ENCODE measurements at places on chromosomes 13 and 19. TPM values are rescaled to one million over a fixed set of nuclear protein-coding genes. Genes with fewer than 3 reads are reported as not detected.

The PTPRH gene
- total RNA-seq: 14.8 TPM

DNA sequence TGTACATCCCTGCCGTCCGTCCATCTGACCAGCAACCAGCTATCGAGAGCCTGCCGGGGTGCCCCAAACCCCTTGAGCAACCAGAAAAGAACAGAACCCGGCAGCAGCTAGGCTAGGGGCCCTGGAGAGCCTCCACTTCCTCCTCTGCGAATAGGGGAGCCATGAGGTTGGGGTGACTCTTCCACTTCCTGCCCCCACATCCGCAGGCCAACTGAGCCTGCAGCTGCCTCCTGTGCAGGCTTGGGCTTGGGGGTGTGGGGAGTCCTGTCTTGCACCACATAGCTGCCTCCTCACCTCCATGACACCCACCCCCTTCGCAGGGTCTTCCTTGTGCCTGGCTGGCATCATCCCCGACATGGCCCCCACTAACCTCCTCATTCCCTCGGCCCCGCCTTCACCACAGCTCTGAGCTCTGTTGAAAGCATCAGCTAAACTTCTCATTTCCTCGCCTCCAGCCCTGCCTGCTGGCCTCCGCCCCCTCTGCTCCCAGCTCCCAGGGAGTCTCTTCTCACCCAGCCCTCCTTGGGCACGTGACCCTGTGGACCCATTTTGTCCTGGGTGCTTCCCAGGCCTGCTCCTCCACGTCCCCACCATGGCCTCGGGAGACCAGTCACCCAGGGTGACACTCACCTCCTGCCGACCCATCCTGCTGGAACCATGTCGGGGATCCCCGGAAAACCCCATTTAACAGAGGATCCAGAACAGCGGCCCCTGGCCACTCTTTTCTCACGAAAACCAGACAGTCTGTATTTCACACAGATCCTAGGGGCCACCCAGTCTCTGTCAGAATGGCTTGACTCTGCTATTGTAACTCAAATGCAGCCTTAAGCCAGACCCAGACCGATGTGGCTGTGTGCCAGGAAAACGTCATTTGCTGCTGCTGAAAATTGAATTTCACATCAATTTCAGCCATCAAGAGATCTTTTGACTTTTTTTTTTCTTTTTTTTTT is 50.4 kb downstream of the MYO9B start:
- DNase-seq: peak; percentile 36
- H3K27ac ChIP-seq: peak overlapping the region; percentile 68
- H3K4me3 ChIP-seq: no peak overlapping the region
- H3K36me3 ChIP-seq: no peaks in the 10 kb centered on the region
- peaks cover 2% of the 10 kb centered on the region for H3K4me1 ChIP-seq

DNA sequence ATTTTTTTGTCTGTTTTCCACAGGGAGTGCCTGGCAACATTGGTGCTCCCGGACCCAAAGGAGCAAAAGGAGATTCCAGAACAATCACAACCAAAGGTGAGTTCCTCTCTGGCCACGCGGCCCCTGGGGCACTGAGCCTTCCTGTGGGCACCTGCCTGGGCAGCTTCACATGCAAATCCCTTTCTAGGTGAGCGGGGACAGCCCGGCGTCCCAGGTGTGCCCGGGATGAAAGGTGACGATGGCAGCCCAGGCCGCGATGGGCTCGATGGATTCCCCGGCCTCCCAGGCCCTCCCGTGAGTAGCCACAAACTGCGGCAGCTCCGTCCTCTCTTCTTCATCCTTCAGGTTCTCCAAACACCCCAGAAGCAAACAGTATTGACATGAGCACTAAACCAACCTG is 99.4 kb downstream of the RAB20 start:
- DNase-seq: no peak
- H3K27me3 ChIP-seq: no peaks in the 10 kb centered on the region
- H3K36me3 ChIP-seq: no peaks in the 10 kb centered on the region

- no peak for DNase-seq
- no peak overlapping the region for H3K27ac ChIP-seq
- no peaks in the 10 kb centered on the region for H3K36me3 ChIP-seq
- no peak overlapping the region for H3K4me3 ChIP-seq
- H3K4me1 ChIP-seq: no peaks in the 10 kb centered on the region
- no peaks in the 10 kb centered on the region for H3K27me3 ChIP-seq
Measured at GRCh38 chr13:107450431-107450830, 764.9 kb downstream of the LIG4 start.

GRCh38 chr19:4966591-4966990 is 2.3 kb upstream of the KDM4B start:
- H3K27me3 ChIP-seq: no peaks in the 10 kb centered on the region
- H3K27ac ChIP-seq: no peak overlapping the region
- peaks cover 26% of the 10 kb centered on the region for H3K4me1 ChIP-seq
- H3K36me3 ChIP-seq: no peaks in the 10 kb centered on the region
- no peak overlapping the region for H3K4me3 ChIP-seq
- DNase-seq: no peak

DNA sequence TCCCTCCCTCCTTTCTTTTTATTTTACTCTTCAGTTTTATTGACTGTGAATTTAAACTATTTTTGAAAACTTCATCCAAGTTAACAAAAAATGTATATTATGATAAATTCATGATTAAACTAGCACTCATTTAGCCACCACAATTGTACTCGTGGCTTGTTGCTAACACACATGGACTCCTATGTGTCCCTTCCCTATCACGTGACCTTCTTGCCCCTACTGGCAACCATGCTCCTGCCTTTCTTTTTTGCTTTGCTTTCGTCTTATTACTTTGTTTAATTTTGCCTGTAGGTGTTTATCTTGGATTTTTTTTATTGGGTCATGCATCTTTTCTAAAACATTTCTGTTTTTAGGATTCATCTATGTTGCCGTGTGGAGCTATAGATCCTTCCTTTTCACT is 8.2 kb downstream of the CLC start:
- H3K27ac ChIP-seq: no peak overlapping the region
- H3K4me3 ChIP-seq: no peak overlapping the region
- peaks cover 4% of the 10 kb centered on the region for H3K4me1 ChIP-seq
- H3K27me3 ChIP-seq: no peaks in the 10 kb centered on the region

GRCh38 chr19:3608750-3609322 is 2.2 kb upstream of the TBXA2R start:
- peak overlapping the region; percentile 40 for H3K27ac ChIP-seq
- H3K27me3 ChIP-seq: no peaks in the 10 kb centered on the region
- peaks cover 2% of the 10 kb centered on the region for H3K36me3 ChIP-seq
- DNase-seq: no peak

All from body of pancreas (tissue), 4 donors.